ENCODE measurements at places on chromosomes 5 and 9.

GRCh38 chr9:86275962-86276361 lies 6.4 kb downstream of the ISCA1 start:
- no peak for DNase-seq

DNA sequence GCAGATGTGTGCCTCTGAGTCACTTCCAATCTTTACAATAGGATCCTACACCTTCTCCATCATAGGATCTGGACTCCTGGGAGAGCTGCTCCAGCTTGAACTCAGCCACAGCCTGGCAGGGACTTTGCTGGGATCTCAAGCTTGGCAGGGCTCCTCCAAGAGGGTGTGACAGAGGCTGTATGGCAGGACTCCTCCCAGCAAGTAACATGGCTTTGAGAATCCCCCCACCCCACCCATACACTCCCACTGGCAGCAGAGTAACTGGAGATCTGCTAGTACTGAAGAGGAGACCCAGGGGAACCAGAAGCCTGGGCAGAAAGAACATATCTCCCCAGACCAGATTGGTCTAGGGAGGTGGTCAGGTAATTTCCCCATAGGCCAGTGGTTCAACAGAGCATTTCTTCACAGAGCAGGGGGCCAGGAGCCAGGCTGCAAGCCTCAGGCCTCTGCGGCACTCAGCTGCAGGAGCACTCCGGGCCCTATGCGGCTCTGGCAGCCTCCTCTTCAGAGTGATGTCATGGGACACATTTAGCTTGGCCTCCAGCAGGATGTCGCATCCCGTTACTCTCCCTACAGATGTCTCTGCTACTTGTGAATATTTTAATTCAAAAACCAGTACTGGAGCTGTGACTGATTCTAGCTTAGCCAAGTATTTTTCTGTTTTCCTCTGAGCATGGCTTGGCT lies 1.7 kb upstream of the ACSL6 start:
- DNase-seq = no peak

DNA sequence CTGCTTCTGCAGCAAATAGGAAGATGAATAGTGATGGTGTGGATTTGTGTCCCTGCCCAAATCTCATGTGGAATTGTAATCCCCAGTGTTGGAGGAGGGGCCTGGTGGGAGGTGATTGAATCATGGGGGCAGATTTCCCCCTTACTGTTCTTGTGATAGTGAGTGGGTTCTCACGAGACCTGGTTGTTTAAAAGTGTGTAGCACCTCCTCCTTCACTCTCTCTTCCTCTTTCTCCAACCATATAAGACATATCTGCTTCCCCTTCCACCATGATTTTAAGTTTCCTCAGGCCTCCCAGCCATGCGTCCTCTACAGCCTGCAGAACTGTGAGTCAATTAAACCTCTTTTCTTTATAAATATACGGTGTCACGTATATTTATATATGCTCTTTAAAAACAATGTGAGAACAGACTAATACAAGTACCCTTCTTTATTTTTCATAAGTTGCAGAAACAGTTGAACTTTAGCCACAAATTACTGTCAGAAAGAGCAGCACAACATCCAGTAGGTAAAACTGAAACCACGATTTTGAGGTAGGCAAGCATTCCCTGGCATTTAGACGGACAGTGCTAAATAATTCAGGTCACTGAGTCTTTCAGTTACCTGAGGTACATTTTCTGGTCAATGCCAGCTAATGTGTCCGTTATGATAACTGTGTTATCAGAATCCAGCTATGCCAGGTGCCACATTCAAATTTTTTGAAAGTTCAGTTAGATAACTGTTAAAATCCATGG lies 79.3 kb upstream of the SPEF2 start:
- DNase-seq = no peak

GRCh38 chr5:165184183-165184582 lies 1678.8 kb downstream of the MAT2B start:
- no peak for DNase-seq

DNA sequence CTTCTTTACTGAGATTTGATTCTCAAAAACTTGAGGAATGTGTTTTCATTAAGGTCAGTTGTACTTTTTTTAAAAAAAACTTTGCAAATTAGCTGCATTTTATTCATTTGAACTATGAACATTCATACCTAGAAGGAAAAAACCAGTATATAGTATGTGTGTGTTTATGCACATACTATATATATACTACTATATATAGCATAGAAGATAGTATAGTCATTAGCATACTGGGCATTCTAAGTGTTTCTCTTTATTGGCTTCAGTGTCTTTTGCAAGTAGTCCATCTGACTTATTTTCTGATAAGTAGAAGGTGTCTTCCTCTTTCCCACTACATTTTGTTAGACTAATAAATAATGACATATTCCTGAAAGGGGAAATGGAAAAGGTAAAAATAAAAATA lies 33.0 kb downstream of the ELOVL7 start:
- no peak for DNase-seq

GRCh38 chr5:79396265-79396664 lies 117.7 kb downstream of the HOMER1 start:
- peak; percentile 28 for DNase-seq

GRCh38 chr5:53950621-53951020 lies 359.8 kb downstream of the ARL15 start:
- no peak for DNase-seq

DNA sequence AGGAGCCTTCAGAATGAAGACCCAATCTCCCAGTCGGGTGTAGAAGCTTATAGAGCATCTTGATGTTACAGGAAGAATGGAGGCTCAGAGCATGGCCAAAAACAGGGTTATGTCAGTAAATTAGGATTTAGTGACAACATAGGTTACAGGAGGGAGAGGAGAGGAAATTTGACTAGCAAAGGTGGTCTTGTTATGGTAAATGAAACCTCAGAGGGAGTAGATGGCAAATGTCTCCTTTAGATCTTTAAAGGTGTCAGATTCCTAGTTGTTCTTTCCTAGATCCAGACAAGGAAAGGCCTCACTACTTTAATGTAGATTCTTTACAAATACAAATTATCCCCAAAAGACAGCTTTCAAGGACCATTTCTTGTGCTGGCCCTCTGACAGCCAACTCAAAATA lies 465.0 kb downstream of the DMRTA1 start:
- no peak for DNase-seq

DNA sequence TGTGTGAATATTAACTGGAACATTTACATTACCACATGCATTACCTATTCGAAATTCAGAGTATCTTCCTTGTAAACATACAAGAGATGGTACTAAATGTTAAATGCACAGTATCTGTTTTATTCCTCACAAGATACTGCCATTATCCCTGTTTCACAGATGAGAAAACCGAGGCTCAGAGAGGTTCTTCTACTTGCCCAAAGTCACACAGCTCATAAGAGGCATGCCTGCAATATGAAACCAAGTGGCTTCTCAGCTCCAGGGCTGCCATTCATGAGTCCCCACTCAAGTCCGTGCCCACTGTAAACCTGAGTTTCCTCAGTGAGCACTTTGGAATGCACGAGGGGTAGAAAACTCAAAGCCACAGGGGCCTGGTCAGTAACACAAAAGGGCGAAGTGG lies 55.0 kb upstream of the FABP6 start:
- DNase-seq = no peak

GRCh38 chr9:118316831-118317343 lies 612.7 kb downstream of the TLR4 start:
- no peak for DNase-seq

DNA sequence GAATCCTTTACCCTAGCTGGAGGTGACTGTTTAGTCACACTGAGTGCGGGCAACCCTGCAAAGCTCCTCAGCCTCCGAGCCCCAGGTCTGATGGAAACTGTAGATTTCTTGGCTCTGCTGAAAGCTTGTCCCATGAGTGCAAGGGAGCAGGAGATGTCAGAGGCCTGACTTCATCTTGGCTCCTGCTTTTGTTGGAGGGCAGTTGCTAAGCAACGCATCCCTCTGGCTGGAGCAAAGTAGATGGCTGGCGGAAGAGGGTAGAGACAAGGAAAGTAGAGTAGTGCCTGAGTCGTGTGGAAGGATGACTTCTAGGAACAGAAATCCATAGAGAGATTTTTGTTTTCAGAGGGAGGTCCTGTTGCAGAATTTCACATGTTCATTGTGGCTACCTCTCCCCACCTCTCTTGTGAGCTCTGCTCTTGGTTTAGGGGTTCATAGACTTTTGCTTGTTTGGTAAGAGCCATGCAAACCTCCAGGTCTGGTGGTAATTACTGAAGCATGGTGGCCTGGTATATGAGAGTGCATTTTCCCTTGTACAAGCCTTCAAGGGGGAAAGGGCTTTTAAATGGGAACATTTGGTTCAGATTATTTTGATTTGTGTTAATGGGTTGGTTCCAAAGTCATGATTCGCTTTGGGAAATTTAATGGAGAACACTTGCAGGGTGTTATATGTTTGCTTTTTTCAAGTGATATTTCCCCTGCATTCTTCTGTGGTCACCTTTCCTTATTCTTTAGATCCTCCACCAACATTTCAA lies 71.5 kb downstream of the ARHGAP26 start:
- peak; percentile 78 for DNase-seq

DNA sequence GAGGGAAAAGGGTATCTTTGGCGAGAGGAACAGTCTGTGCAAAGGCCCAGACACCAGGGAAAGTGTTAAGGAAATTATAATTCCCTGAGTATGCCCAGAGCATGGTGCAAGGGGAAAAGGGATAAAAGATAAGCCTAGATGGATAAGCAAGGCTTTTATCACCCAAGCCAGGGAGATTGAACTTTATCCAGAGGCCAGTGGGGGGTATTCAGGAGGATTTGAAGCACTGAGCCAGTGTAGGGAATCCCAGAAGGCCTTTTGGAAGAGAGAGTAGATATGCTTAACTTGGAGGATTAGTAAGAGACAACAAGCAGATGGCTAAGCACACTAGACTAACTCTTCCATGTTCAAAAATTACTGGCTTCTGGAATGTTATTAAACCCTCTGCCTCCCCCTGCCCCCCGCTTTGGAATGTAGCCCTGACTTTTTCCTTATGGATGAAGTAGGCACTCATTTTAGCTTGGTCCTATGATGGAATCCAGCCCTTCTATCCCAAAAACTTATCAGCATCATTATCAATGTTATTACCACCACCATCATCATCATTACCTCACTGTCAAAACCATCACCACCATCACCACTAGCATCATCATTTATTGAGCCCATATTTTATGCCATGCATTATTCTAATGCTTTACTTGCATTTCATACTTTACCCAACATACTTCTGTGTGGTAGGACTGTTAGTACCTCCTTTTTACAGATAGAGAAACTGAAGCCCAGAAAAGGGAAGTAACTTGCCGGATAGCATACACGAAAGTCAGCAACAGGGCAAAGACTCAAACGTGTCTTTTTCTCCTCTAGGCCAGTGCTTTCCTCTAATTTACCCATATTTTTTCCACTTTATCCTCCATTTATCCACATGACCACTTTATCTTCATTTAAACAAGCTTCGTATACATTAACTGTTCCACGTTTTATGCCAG lies 237.0 kb downstream of the PAPPA start:
- DNase-seq = peak; percentile 70

- DNase-seq = no peak
Measured at GRCh38 chr5:178818094-178818493, 41.7 kb upstream of the ZNF354B start.
